ENCODE measurements at places on chromosomes 3 and 15. TPM values are rescaled to one million over a fixed set of nuclear protein-coding genes. Genes with fewer than 3 reads are reported as not detected.

The SLC6A1 gene
- not detected for total RNA-seq

The ZPLD1 gene
- not detected for total RNA-seq

The PARP15 gene
- total RNA-seq = 10.3 TPM

The SEC22C gene
- 46.8 TPM for total RNA-seq

The PLS1 gene
- total RNA-seq = 5.7 TPM

The CRABP1 gene
- not detected for total RNA-seq

The GYG1 gene
- total RNA-seq = 32.8 TPM

The RBM5 gene
- total RNA-seq = 101 TPM

The LRRC2 gene
- total RNA-seq = not detected

The TMCC1 gene
- 16.3 TPM for total RNA-seq

The FBXO40 gene
- total RNA-seq = not detected

The RTP1 gene
- not detected for total RNA-seq

The VILL gene
- 13.6 TPM for total RNA-seq

The GOLGA6A gene
- not detected for total RNA-seq

The CHST14 gene
- total RNA-seq = 11.2 TPM

The SMARCC1 gene
- total RNA-seq = 111 TPM

The NRG4 gene
- not detected for total RNA-seq

The NLGN1 gene
- not detected for total RNA-seq

The C3orf20 gene
- total RNA-seq = not detected

The ASB14 gene
- not detected for total RNA-seq

The ROPN1 gene
- not detected for total RNA-seq

The PHLDB2 gene
- total RNA-seq = 3.3 TPM
